ENCODE measurements at places on chromosomes 13 and 19.

DNA sequence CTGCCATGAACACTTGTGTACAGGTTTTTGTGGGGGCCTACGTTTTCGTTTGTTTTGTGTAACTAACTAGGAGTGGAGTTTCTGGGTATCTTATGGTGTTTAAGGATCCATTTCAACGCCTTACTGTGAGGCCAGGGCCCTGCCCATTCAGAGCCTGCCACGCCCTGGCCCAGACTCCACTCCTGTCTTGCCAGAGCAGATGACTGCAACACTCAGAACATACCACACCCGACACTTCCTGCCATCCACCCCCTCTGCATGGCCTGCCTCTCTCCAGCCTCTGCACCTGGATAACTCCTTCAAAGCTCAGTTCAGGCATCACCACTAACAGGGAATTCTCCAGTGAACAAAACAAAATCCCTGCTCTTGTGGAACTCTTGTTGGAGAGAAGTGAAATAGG, 43.2 kb downstream of the RGCC start:
- DNase-seq: no peak

- DNase-seq: no peak
Measured at GRCh38 chr19:34397853-34398252, 6.3 kb upstream of the PDCD2L start.

- no peak for DNase-seq
Measured at GRCh38 chr13:110017379-110017778, 231.0 kb upstream of the IRS2 start.

- DNase-seq: no peak
Measured at GRCh38 chr19:5079071-5079774, 110.3 kb downstream of the KDM4B start.

All from liver (tissue), 10 donors.